ENCODE measurements at places on chromosomes 2 and 18.

- no peak for DNase-seq
Observed at GRCh38 chr2:24935145-24935544, 15.1 kb upstream of the ADCY3 start.

DNA sequence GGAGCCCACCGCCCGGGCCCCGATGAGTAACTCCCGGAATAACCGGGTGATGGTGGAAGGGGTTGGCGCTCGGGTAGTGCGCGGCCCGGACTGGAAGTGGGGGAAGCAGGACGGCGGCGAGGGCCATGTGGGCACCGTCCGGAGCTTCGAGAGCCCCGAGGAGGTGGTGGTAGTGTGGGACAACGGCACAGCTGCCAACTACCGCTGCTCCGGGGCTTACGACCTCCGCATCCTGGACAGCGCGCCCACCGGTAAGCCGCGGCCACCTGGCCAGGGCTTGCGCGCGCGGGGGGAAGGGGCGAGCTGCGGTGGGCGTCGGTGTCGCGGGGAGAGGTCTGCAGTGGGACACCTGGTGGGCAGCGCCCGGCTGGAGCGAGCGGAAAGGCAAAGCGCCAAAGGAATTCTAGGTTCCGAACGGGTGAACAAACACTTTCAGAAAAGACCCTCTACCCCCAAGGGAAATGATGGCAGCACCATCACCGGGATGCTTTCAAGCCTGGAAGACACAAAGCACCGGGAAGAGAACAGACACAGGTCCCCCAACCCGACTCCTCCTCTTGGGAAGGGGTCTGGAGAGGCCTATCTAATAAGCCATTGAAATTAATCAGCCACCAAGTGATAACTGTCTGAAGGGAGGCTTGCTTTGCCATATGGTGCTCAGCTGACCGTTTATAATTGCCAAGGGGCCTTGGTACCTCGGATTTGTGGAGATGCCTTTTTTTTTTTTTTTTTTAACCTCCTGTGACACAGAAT lies 1.1 kb downstream of the MIB1 start:
- no peak for DNase-seq

DNA sequence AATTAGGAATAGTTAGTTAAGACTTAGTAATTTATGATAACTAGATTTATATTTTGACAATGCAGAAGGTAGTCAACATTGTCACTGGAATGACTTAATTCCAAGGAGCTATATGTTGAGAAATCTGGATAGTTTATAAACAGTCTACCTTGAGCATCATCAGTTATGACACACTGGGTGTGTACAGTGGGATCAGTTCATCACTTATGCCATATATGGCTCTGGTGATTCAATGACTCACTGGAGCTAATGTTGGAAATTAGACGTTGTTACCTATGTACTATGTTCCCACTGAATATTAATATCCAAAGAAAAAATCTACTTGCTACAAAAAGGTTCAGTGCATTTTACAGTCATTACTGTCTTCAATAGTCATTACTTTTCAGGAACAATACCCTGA lies 34.0 kb upstream of the ITPRID2 start:
- DNase-seq = no peak

DNA sequence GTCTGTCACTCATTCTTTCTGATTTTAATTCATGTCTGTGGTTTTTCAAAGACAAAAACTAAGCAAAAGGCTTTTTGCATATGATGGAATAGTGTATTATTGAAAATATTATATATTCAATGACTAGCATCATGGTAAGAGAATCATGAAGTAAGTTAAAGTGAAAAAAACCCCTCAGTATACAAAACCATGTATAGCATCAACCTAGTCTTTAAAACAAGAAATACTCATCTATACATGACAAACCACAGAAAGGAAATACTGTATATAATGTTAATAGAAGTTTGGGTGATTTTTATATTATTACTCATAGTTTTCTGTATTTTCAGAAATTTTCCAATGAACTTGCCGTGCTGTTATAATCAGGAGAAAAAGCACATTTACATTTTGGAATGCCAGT lies 38.0 kb upstream of the ODC1 start:
- no peak for DNase-seq

DNA sequence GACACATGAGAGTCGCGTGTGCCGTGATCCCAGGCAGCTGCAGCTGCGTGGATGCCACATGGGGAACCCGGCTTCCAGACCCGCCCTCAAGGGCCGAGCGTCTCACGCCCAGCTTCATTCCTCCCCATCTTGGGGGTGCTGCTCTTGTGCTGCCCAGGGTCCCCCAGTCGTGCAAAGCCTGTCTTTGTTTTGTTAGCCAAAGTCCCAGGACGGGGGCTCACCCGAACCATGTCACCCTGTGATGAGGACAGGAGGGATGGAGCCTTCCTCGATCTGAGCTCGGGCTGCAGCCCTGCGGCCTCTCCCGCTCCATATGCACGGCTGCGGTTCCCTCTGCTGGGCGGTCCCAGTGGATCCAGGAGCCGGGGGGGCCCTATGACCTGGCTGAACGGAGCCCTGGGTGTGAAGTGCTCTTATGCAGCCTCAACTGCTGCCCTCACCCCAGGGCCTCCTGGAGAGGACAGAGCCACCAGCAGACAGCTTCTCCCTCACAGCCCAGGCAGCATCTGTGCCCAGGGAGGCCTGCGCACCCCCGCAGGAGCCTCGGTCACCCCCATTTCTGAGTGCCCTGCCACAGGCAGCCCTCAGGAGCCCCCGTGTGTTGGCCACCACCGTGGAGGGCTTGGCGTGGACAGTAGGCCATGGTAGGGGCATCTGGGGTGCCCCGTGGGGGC lies 99.0 kb upstream of the CTDP1 start:
- DNase-seq = no peak

DNA sequence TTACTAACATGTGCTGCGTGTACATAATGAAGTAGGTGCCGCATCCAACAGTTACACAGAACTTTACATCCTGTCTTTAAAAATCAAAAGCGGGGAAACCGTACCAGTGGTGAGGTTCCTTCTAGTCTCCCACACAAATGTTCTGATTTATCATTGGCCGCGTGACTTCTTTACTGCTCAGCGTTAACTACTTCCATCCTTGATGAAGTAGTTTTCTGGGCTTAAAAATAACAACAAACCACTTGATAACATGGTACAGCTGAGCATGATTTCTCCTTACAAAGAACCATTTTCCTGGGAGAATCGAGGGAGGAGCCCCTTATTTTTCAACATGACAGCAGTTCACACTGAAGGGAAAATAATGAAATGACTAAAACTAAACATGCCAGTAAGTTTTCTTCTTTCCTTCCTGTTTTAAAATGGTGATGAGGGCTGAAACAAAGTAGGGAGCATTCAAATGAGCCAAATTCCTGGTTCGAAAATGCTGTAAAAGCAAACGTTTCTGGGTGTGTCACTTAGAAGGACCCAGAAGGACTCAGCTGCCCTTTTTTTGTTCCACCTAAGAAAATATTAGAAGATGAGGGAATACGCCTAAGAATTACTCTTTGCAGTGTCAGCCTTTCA lies 9.9 kb downstream of the EMILIN2 start:
- DNase-seq = no peak

DNA sequence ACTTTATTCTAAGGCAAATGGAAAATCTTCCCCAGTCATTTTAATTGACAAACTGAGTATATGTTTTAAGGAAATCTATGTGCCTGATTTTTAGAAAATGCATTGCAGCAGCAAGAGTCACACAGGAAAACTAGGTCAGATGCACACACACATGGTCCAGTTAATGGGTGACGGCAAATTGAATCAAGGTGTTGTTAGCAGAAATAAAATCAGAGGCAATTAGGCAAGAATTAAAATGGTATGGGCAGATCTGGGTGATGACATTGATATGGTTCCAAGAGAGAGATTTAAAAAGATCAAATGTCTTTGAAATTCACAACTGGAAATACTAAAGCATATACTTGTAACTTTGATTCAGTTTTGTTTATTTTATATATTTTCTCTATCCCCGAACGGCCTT lies 174.2 kb upstream of the CDH19 start:
- DNase-seq = no peak

GRCh38 chr2:22883054-22883453 lies 501.9 kb upstream of the KLHL29 start:
- DNase-seq = no peak

DNA sequence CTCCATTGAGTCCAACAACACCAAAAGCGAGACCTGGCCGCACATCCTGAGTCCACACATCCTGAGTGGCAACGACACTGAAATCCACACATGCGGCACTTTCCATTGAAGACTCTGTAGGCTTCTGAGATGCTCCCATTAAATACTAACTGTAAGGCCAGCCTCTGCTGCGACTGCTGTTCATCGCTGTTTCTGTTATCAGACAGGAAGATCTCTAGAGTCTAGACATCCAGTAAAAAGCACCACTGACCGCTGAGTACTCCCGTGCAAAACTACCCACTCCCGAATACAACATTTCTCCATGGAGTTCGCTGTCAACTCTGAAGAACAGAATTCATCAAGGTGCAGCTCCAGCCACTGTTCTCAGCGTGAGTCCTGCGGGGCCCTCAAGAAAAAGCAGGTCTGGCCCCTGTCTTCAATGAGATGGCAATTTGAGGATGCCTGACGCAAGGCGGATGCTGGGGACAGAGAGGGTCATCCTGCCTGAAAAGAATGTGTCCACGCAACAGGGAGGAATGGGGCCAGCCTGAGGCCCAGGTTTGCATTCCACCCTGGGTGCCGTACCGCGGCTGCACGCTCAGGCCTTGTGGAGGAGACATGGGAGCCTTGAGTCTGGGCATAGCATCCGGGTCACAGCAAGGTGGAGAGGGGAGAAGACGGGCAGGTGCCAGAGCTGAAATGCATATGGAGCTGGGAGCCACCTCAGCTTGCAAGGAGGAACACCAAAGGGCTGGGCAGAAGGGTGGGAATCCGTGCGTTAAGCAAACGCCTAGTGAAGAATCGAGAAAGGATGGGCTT lies 61.9 kb downstream of the ZNF516 start:
- DNase-seq = no peak

DNA sequence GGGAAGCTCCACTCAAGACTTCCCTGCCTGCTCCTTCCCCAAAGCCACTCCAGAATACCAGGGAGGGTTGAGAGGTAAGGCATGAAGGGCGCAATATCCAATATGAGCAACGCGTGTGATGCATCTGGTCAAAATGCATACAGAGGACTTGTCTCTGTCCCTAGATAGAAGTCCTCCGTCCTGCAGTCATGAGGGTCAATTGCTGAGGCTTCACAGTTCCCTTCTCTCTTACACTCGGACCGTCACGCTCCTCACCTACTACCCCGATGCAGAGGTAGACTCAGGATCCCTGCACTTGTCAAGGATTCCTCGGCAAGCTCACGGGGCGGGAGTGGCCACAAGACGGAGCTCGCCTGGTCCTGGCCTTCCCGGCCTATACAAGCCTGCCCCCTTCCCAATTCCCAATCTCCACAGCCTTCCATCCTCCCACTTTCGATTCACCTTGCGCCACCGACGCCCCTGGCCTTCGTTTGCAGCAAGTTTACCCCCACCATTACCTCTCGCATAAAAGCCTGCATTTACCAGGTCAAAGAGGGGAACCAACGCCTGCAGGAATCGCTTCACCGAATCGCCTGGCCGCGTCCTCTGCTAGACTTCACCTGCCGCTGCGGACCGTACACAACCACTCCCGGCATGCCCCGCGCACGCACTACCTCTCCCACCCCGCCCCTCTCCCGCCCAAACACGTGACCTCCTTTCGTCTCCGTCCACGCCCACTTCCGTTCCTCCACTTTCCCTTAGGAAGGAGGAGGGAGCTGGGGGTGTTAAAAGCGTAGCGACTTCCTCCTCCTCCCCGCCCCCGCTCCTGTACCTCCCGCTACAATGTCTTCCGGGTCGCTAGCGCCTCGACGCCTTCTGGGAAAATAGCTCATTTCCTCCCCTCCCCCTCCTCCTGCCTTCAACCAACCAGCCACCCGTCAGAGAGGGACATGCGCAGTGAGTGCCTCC lies at the start of gene ORC4:
Gene ORC4, minus strand, starts transcription at position 627 of the 948 bp plus-strand sequence. CDS start 44,779 bp downstream, outside the sequence.
- DNase-seq = peak; percentile 98

DNA sequence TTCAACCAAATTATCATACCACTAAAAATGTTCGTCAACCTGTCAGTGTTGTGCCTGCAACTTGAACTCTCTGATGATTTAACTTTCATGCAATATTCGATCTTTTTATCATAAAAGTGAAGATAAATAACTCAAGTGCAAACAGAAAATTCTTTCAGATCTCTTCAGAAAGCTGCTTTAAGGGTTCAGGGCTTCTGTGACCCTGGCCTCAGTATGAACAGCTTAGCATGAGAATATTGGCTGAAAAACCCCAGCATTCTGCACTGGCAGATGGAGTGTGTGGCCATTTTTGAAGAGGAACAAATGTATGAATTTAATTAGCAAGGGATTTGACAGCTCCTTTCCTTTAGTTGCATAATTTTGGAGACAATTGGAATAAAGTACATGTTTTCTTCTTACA lies 851.4 kb upstream of the SOX11 start:
- DNase-seq = no peak

GRCh38 chr2:227908266-227909054 lies 37.0 kb downstream of the DAW1 start:
- no peak for DNase-seq

GRCh38 chr18:58180738-58181353 lies 136.8 kb downstream of the NEDD4L start:
- no peak for DNase-seq

DNA sequence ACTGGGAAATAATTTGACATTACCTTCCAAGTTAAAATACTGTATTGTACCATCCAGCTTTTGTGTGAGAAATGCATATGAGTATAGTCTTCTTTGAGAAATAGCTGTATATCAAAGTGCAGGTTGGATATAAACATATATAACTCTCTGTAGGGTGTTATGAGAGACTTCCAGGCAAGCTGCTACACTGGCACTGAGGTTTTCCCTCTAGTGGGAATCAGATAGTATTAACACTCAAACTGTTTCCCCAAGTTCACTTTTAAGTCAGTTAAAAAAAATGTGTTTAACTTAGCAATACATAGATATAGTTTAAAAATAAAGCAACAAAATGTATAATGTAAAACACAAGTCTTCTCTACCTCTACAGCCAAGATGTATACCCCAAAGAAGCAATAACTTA lies 368.4 kb upstream of the SLC8A1 start:
- DNase-seq = no peak

DNA sequence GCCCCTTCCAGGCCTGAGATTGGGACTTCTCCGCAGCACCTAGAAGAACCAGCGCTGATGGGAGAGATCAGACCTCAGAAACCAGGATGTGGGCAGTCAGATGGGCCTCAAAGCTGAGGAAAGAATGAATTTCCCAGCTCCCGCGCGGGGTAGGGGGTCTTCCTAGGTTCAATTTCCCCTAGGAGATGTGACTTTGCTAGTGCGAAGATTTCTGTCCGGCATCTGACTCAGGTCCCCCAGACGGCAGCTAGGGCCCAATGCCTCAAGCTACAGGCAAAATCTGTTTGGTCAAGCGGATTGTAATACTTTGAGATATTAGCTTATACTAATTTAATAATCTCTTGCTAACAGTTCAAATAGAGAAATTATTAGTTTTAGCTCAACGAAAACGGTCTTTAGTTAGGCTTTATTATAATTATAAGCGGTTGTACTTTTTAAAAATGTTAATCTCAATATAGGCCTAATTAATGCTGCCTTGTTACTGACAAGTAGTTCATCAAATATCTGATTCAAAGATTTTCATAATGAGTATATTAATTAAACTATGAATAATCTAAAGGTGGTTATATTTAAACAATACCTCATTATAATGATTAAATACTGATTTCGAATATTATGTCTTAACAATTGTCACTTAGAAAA lies 5.8 kb downstream of the DLX1 start:
- no peak for DNase-seq
